ENCODE measurements at places on chromosomes 12 and 14.

DNA sequence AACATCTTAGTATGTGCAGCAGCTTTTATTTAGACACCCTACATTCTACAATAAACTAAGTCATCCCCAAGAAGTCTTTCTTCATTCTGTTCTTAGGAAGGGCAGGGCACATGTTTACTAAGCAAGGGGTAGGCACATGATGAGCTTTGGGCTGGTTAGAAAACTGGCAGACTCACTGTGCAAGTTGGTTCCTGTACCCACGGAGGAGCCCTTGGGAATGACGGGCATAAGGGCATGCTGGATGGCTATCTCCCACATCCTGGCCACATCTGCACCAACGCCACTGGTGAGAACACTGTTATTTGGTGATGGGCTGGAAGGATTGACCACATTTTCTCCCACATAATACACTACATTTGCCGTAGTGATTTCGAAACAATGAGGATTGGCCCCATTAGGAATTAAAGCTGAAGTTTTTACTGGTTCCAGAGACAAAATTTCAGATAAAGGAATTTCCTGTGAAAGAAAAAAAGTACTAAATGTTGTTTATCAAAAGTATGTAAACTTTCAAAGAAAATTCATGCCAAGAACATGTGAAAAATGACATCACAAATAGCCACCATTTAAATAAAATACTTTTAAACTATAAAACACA lies 297.0 kb downstream of the PRKD1 start:
- DNase-seq, result no peak

GRCh38 chr12:109600481-109600880 lies 26.9 kb downstream of the MVK start:
- DNase-seq, result no peak

- no peak for DNase-seq
These were observed 243.8 kb upstream of the NPAS3 start for GRCh38 chr14:32694795-32695449.

DNA sequence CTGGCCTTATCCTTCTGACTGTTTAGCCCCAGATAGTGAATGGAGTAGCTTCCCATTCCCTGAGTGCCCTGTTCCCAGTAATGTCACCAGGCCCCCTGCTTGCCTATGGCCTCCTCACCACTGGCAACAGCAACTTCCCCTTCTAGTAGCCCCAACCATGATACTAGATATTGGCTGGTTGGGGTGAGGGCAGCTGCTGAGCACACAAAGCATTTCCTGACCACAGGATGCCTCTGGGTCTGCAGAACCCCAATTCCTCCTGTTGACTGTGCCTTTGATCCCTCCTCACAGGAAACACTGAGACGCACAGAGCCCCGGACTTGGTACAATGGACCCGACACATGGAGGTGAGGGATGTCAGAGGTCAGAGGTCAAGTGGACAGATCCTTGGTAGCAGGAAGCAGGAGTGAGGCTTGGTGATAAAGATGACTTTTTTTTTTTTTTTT lies 597 bp downstream of the SOAT2 start:
- peak; percentile 14 for DNase-seq

- peak; percentile 85 for DNase-seq
These were observed 57.2 kb upstream of the RIN3 start for GRCh38 chr14:92456215-92457015.

GRCh38 chr12:27101290-27101689 lies 18.9 kb upstream of the C12orf71 start:
- DNase-seq, result no peak

GRCh38 chr14:96874127-96874526 lies 76.9 kb downstream of the VRK1 start:
- no peak for DNase-seq

GRCh38 chr12:88951177-88951576 lies 370.9 kb upstream of the KITLG start:
- no peak for DNase-seq

DNA sequence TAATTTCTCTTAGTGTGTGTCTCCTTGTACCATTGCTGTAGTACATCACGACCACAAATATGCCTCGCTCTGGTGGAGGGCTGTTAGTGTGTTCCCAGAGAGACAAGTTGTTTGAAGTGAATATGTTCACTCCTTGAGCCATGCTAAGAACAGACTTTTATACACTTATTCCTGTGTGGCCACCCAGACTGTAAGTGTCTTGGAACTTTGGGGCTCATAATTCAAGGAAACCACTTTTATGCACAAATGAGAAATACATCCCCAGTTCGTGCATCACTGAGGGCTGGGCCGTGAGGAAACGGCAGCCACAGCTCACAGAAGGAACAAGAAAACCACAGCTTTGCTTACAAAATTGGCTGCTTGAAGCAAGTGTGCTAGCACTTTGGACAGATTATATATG lies 362.2 kb upstream of the DDHD1 start:
- no peak for DNase-seq

DNA sequence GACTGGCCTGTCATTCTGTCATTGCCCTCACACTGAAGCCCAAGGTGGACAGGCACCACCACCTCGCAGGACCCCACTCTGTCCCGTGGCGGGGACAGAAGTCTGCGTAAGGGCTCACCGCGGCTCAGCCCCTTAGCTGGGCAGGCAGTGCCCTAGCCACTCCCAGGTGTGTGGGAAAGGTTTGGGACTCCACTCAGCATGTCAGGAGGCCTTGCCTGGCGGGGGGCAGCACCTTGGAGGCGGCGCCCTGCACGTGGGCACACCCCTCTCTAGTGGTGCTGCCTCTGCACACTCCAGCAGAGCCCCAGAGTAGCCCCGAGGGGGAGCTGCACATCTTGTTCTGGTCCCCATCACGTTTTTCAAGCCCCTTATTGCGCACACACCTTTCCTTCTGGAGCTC lies 35.6 kb downstream of the FIGNL2 start:
- DNase-seq, result no peak

- DNase-seq, result no peak
These were observed 62.4 kb downstream of the ARL6IP4 start for GRCh38 chr12:123042833-123043232.

- peak; percentile 53 for DNase-seq
These were observed 496.4 kb downstream of the PCNX1 start for GRCh38 chr14:71403656-71404055.

GRCh38 chr14:36901861-36902260 lies 240.2 kb downstream of the PAX9 start:
- no peak for DNase-seq

DNA sequence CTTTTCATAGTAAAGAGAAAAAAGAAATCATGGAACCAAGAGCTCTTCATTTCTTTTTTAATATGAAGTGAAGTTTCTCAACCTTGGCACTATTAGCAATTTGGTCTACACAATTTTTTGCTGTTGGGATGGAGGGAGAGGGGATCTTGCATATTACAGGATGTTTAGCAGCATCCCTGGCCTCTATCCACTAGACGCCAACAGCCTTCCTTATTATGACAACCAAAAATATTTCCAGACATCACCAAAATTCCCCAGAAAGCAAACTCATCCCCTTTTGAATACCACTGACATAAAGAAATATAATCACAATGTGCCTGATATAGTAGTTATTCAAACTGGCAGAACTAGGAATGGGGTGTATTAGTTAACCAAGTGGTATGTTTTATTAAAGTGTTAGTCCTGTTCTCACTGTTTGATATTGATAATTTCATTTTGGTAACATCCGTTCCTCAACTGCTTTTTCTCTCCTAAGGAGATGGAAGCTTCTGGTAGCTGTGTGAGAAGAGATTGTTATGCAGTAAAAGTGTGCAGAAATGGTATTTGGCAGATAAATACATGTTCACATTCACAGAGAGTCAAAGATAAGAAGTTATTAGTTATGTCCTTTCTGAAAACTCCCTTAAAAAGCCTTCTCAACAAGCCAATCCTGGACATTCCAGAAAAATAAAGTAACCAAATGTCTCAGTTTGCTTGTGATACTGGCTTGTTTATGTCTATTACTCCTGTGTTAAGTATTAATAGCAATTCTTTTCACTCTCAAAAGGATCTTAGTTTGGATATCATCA lies 699.9 kb downstream of the C12orf50 start:
- DNase-seq, result peak; percentile 67

- no peak for DNase-seq
These were observed 86.1 kb upstream of the CNOT2 start for GRCh38 chr12:70157099-70157498.

- no peak for DNase-seq
These were observed 15.2 kb downstream of the SERPINA12 start for GRCh38 chr14:94494085-94494484.

DNA sequence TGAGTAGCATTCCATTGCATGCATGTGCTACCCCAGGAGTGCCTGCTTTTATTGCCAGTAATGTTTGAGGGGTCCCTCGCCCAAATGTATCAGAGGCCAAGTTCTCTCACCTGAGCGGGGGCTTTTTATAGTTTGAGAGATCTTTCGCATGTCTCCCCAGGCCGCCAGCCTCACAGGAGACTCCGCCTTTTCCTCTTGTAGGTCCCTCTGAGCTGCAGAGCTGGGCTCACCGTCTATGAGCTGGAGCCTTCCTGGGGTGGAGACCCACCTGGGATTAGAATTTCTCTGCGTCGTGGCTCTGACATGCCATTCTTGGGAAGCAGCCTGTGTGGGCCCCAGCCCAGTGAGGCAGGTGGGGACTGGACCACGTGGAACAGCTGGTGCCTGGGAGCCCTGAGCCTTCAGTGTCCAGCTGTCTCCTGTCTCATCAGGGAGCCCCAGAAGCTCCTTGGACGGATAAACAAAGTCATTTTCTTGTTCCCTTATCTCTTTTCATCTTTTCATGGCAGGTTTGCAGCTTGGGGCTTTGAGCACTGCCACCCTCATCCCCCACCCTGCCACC lies 261.7 kb upstream of the CRY1 start:
- no peak for DNase-seq

DNA sequence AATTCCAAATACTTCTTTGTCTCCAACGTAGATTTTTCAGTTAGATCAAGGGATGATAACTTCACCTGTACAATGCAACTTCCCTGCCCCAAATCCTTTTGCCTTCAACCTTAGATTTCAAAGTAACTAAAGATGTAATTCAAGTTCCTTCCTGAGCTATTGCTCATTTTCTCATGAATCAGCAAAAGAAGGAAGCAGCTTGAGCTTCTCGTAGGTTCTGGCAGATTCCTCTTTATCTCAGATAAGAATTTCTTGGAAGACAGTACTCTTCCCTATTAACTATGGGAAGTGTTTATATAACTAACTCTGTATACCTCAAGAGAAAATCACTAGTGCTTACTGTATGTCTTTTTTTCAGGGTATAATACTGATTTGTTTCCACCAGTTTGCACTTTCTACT lies 203.8 kb downstream of the RASSF9 start:
- DNase-seq, result peak; percentile 9

DNA sequence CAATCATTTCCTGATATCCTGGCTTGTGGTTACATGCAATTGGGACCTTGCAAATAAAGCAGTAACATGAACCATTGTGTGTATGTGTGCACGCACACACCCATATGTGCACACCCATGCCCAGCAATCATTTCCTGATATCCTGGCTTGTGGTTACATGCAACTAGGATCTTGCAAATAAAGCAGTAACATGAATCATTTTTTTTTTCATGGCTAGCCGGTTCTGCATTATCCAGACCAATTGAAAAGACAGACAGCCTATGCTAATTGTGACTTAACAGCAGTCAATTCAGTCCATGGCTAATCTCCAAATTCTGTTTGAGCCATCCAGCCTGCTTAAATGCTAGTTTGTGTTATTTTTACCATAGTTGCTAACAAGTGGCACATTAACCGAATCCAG lies 134.3 kb downstream of the TTC7B start:
- no peak for DNase-seq

DNA sequence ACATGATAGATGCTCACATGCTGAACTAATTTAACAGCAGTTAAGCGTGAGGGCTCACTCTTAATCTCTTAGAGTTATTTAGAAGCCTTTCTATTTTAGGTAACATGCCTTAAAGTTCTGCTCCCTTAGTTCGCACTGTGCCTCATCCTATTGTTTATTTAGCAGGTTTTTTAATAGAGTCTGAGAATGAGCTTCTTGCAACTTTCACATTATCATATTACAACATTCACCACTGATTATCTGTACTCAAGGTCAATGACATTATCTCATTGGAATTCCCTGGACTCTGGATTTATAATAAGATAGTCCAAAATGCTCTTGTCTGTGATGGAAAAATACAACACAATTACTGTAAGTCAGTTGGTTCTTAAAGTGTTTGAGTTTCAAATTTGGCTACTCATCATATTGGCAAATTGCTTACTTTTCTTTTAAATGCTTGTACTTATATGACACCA lies 183.6 kb upstream of the SLC38A2 start:
- peak; percentile 95 for DNase-seq
